A172 (cell line): ENCODE measurements at places on chromosomes 3 and 15. TPM values are rescaled to one million over a fixed set of nuclear protein-coding genes. Genes with fewer than 3 reads are reported as not detected.

DNA sequence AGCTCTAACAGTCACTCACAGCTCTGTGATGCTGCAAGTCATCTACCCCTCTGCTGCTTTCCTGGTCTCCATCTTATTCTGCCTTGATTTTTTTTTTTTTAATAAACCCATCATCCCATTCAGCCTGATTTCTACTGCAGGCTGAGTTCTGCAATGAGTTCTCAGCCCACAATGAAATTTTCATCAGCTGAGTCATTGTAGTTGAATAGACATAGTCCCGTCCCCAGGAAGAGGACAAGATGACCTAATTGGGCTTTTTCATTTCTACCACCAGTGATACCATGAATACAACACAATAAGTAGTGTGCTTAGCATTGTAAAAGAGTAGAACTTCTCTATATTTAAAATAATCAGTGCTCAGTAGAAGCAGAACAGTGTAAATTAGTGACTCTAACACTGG lies 59.3 kb downstream of the C3orf85 start:
- DNase-seq = peak; percentile 74

DNA sequence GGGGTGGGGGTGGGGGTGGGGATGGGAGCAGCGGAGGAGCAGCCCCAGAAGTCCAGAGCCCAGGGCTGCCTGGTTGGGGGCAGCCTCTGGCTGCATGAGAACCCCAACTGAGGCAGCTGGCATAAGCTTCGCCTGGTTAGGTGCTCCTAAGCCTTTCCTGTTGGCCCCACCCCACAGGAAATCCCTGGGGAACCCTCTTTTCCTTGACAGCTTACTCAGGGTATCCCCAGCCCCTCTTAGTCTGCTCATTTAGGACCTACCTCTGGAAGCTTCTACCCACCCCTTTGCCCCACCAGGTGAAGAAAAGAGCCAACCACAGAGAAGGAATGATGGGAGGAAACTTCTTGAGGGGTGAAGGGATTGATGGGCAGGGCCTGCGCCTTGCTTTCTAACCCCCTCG lies 53.4 kb downstream of the IL20RB start:
- no peak for DNase-seq

DNA sequence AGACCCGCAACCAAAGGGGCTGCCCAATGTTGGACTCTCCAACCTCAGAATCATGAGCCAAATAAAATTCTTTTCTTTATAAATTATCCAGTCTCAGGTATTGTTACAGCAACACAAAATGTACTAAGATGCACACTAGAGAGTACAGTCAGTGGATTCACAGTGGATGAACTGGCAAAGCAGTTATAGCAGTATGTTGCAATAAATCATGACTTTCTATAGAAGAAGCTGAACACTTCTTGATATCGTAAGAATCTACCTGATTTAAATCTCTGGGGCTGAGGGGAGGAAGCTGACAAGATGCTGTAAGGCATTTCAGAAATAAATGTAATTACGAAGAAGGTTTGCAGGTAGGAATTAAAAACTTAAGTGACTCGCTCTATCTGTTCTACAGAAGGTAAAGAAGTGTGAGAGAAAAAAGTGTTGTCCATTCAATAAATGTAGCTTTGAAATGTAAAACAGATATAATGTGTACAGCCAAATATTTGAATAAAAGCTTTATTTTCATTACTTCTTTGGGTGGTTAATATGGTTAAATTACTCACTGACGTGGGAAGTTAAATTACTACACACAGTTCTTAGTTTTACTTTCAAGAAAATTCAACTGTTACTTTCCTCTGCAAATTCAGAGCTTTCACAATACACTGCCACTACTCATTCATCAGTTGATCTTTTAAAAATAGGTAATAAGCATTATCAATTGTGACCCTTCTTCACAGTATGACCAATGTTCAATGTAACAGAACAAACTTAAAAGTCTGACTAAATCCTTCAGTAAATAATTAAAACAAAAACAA lies 439.1 kb downstream of the SHQ1 start:
- no peak for DNase-seq

- no peak for DNase-seq
These were observed 343.8 kb upstream of the FRG2C start for GRCh38 chr3:75320369-75320768.

- no peak for DNase-seq
These were observed 393.1 kb downstream of the PLOD2 start for GRCh38 chr3:145767909-145768308.

- DNase-seq = no peak
These were observed 472.9 kb upstream of the CBLB start for GRCh38 chr3:106341586-106342162.

DNA sequence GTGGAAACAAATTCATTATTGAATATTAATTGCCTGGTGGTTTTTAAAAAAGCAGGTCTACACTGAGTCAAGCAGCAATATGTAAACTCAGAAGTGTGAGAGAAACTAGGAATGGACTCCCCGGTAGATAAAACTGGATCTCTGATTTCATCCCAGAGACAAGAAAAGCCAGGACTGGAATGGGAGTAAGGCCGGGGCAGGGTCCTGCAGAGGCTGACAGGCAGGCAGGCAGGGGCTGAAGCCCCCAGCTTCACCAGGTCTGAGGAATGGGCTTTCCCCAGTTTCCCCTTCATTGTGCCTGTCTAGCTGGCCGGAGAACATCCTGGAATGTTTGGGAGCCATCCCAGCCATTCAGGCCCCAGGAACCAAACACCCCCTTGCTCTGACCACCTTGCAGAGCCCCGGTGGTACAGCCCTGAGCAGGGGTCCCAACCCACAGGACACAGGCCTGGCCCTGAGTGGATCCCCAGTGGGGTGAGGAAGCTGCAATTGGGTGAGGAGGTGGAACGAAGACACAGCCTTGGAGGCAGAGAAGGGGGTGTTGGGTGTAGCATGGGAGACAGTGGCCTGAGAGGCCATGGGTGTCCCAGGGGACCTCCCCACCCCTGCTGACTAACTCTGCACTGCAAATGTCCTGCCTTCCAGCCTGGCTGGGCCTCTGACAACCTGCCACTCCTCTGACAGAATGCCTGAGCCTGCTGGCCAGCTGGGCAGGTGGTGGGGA lies 31.7 kb upstream of the XYLB start:
- DNase-seq = no peak

GRCh38 chr15:85689729-85690128 lies 105.0 kb downstream of the KLHL25 start:
- DNase-seq = no peak

GRCh38 chr3:129519896-129520715 lies 8.3 kb upstream of the RHO start:
- no peak for DNase-seq

- no peak for DNase-seq
These were observed 656.8 kb upstream of the SGO1 start for GRCh38 chr3:20842594-20843436.

The TMOD3 gene
- 46.5 and 54.7 TPM in 2 replicates for total RNA-seq

The SYNPR gene
- not detected in 2 replicates for total RNA-seq

The TGM5 gene
- total RNA-seq = 0.14 TPM in 1 of 2 replicates, not detected in the other

The MOBP gene
- total RNA-seq = not detected in 2 replicates

The GP5 gene
- total RNA-seq = 0.02 and 0.10 TPM in 2 replicates

The PLA2G4E gene
- not detected in 2 replicates for total RNA-seq

The SNTN gene
- not detected in 2 replicates for total RNA-seq

The TNK2 gene
- 14.6 and 15.4 TPM in 2 replicates for total RNA-seq

The CHRM5 gene
- 0.02 TPM in 1 of 2 replicates, not detected in the other for total RNA-seq
